ENCODE measurements at places on chromosomes 4 and X.
A peak's percentile ranks its signal among the peaks of the same experiment; 100 is the strongest.

DNA sequence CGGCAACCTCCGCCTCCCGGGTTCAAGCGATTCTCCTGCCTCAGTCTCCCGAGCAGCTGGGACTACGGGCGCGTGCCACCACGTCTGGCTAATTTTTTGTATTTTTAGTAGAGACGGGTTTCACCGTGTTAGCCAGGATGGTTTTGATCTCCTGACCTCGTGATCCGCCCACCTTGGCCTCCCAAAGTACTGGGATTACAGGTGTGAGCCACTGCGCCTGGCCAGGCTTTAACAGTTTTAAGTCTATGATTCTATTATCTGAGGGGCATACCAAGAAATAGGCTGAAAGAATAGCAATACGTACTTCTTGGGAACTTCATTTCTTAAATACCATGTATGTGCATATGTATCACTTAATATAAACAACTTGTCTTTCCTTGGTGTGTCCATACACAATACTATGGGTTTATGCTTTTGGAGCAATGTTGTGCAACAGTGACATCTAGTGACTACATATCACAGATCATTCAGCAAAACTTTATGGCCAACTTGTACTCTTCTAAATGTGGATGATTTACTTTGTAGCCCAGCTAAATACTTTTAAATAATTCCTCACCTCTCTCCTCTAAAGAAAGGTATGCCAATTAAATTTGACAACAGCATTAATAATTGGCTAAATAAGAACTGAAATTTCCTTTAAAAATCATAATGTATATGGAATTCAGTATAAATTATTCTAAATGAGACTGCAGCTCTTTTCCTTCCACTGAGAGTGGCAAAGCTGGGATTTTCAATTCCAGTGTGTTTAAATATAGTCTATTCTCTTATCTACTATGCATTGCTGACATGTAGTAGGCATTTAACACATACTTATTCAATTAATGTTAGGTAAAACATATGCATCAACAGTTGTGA, 10.4 kb downstream of the SLC9B1 start:
- DNase-seq = peak; percentile 67

DNA sequence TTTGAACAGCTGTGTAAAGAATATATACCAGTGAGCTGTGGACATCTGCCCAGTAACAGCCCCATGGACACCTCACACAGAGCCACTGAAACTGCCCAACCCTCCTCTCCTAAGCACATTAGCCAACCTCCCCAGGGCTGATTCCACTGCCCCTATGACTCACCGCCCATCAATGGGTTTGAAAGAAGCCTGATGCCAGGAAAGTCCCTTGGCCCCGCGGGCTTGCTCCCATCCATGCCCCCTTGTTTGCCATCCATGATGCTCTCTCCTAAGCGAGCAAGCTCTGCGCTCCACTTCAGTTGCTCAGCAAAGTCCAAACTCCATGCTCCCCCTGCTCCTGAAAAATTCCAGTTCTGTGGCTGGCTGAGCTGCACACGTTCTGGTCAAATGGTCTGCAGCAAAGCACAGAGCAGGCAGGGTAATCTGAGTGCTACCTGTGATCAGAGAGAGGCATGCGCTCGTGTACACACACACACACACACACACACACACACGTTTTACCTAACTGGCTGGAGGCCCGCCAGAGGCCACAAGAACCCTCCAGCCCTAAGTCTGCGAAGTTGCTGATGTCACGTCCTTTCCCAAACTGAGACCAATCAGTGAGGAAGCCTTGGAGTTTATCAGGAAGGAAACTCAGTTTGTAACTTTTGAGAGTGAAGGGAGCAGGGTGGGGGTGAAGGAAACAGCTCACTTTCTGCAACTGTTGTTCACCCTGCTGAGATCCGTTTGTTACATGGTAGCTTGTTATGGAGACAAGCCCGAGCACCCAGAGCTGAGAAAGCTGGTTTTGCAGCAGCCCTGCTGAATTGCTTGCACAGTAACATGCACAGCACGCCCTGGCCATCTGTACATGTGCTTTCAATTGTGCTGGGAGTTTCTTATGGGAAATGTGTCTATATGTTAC, at the start of gene ASB9:
ASB9 (minus strand) TSS at position 466 of the 904 bp plus-strand sequence; CDS start at position 257, 209 bp downstream.
- DNase-seq = peak; percentile 52

- peak; percentile 6 for DNase-seq
Observed at GRCh38 chr4:82017680-82018079, 356.1 kb downstream of the HNRNPD start.

DNA sequence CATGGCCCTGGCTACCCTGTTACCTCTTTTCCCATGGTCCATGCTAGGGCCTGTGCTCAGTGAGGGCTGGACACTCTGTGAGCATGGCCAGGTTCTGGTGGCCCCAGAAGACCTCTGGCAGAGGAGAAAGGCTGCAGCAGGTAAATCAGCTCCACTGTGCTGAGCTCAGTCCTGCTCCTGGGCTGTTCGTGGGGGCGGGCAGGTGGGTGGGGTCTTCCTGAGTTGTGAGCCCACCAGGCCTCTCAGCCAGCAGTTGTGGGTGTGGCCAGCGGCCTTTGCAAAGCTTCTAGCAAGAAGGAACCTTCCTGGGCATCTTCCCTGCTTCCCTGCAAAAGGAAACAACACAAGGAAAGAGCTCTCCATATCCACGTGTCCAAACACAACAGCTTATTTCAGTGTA, 85.3 kb upstream of the STX18 start:
- DNase-seq = no peak

GRCh38 chr4:75087416-75087815, 154.5 kb downstream of the PARM1 start:
- no peak for DNase-seq

- DNase-seq = no peak
Observed at GRCh38 chr4:17232566-17233253, 279.2 kb downstream of the QDPR start.

DNA sequence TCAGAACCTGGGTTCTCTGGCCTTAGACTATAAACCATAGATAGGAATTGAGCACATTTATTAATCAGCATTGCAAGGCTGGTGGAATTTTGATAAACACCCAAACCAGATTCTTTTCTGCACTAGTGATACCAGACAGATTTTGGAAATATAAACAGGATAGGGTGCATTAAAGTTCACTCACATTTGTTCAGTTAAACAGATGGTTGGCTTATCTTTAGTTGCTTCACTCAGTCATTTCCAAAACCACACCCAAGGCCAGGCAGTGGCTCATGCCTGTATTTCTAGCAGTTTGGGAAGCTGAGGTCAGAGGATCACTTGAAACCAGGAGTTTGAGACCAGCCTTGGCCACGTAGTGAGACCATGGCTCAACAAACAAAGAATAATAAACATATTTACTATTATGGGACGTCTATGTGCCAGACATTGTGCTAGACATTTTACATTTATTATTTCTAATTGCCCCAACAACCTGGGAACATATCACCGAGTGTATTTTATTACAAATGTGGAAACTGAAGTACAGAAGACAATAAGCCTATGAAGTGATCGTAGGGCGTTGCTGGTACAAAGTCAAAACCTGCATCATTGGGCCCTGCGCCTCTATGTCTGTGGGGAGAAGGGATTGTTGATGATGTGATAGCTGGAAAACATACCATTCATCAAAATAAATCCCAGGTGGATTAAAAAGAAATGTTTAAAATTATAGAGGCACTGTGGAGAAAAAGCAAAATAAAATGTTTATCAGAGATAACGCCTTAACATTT, 15.0 kb downstream of the ADD1 start:
- DNase-seq = no peak

DNA sequence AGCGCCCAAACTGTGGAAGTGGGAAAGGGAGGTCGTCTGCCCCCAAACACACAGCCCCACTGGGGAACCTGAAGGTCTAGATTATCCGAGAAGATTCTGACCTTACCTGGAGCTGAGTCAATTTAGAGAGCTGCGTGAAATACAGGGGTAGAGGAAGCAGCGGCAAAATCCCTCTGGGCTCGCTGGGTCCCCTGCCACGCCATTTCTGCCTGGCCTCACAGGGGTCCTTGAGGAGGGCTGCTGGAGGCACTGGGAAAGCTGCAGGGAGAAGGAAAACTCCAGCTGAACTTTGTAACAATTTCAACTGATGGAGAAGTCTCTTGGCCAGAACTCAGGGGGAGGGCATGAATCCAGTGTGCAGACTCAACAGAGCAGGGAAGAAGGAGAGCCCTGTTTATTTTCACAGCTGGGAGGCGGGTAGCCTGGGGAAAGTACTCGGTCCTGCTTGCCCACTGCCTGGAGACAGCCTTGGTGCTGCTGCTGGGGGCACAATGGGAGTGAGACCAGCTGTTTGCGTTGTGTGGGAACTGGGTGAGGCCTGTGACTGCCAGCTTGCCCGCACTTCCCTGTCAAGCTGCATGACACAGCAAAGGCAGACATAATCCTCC, 93.2 kb upstream of the MAPK10 start:
- no peak for DNase-seq

Data from naive thymus-derived CD4-positive, alpha-beta T cell (primary cell).